ENCODE measurements at places on chromosomes 2 and 18.
A peak's percentile ranks its signal among the peaks of the same experiment; 100 is the strongest.

DNA sequence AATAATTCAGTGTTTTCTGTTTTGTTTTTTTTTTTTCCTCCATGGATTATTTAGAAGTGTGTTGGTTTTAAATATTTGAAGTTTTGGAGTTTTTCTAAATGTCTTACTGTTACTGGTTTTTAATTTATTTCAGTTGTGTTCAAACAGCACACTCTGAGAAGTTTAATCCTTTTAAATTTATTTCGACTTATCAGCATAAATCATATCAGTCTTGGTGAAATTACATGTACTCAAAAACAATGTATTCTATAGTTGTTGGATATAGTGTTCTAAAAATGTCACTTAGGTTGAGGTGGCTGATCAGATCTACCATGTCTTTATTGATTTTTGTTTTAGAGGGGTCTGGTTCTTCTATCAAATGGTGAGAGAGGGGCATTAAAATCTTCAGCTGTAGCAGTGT is 134.7 kb downstream of the NCOA1 start:
- no peak for DNase-seq

DNA sequence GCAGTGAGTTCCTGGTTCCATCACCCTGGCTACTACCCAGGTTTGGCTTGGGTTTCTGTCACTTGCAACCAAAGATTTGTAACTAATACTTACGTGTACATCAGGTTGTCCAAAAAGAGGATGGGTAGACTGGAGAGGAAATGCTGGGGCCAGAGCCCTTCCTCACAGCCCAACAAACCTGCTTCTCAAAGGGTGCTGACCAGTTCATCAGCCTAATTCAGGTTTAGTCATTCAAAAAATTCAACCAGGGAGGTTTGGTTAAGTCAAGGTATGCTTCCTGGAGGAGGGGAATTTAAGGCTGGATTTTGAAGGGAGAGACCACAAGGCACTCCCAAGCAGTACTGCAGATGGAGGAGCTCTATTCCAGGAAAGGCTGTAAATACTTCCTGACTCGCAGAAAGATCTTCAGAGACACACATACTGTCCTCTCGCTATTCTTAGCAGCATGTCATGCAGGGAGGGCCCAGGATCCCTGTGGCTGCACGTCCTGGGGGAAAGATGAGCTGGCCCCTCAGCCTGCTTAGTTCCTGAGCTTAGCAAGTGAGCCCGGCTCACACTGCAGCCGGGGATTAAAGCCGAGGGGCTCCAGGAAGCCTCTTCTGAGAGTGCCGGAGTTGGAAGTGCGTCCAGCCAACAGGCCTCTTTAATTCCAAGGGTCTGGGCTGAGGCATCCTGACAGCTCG is 40.0 kb upstream of the BIN1 start:
- peak; percentile 74 for DNase-seq

DNA sequence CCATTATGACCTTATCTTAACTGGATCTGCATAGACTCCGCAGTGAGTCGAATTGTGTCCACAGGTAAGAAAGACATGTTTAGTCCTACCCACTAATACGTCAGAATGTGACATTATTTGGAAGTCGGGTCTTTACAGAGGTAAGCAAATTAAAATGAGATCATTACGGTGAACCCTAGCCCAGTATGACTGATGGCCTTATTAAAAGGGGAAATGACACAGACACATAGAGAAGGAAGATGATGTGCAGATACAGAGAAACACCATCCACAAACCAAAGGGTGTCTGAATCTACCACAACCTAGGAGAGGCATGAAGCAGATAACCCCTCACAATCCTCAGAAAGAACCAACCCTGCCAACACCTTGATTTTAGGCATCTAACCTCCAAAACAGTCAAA is 135.6 kb downstream of the GALNT1 start:
- no peak for DNase-seq

GRCh38 chr2:99857372-99857771 is 285.0 kb downstream of the AFF3 start:
- DNase-seq, result no peak

DNA sequence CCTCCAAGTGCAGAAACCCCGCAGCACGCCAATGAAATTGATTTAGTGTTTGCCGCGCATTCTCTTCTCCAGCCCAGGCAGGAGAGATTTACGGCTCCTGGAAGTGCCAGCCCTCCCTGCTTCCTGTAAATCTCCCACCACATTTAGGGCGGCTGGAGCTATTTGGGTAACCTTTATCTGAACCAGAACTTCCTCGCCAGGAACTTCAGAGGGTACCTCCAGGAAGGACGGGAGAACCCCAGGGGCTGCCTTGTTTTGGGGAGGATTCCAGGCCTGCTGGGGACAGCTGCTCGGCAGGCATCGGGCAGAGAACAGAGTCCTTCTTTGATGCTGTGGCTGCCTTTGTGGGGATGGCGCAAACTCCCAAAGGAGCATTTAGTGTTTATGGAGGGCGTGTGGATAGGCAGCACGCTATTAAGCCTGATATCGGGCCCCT is 122.0 kb upstream of the MYCN start:
- peak; percentile 33 for DNase-seq

DNA sequence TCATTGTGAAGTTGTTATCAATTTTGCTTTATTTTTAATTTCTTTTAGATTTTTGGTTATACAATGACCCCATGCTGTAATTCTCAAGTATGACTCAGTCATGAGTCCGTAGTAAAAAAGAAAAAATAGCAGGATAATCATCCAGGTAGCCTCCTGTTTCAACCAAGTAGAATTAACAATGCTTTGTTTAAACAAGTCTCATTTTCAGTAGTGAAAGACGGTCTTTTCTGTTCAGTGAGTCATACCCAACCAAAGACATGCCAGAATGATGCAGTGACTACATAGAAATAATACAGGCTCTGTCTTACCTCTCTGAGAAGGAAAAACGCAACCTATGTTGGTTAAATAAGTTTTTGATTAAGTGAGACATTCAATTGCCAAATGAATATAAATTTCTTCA is 67.8 kb upstream of the DSC1 start:
- no peak for DNase-seq

- no peak for DNase-seq
These were observed 58.9 kb upstream of the TEX51 start for GRCh38 chr2:126839796-126840195.

- DNase-seq, result no peak
These were observed 9.9 kb upstream of the AOX1 start for GRCh38 chr2:200575957-200576356.

GRCh38 chr2:42096869-42097591 is 49.2 kb downstream of the PKDCC start:
- no peak for DNase-seq

GRCh38 chr2:136917411-136917881 is 152.1 kb downstream of the THSD7B start:
- peak; percentile 76 for DNase-seq

DNA sequence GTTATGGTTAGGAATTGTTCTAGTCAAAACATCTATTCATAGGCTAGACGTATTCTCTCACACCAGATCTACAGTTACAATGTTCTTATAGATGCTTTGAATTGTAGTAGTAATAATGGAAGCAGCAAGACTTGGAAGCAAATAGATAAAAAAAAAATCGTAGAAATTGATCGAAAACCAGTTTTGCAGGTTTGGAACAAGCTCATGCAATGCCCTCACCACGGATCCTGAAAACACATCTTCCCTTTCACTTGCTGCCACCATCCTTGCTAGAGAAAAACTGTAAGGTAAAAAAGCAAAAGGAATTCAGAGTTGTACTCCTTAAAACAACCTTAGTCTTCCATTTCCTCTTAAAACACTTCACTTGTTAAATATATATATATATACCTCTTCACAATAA is 4.4 kb downstream of the SULT1C4 start:
- no peak for DNase-seq

All from femur (tissue), 1 donor.